Pericardium fibroblast (primary cell): ENCODE measurements at places on chromosomes 11 and 22. TPM values are rescaled to one million over a fixed set of nuclear protein-coding genes. Genes with fewer than 3 reads are reported as not detected.

The KCNK4 gene
- total RNA-seq: 0.26 TPM in 1 of 2 replicates, not detected in the other

The KCNA4 gene
- total RNA-seq: 0.58 and 1.2 TPM in 2 replicates

The PATE4 gene
- not detected in 2 replicates for total RNA-seq

The SLC22A6 gene
- total RNA-seq: not detected in 2 replicates

The TMPRSS4 gene
- total RNA-seq: not detected in 2 replicates

The MPZL3 gene
- 0.17 and 0.82 TPM in 2 replicates for total RNA-seq

The CALCB gene
- 0.09 TPM in 1 of 2 replicates, not detected in the other for total RNA-seq

The PNPLA5 gene
- total RNA-seq: not detected in 2 replicates

The MRGPRE gene
- not detected in 2 replicates for total RNA-seq

The CD3D gene
- not detected in 2 replicates for total RNA-seq

The IL10RA gene
- not detected in 2 replicates for total RNA-seq

The YAP1 gene
- 79.2 and 96.9 TPM in 2 replicates for total RNA-seq

The MPPED2 gene
- total RNA-seq: not detected in 2 replicates

The UBASH3B gene
- total RNA-seq: 3.0 and 3.7 TPM in 2 replicates

The LARGE2 gene
- not detected in 2 replicates for total RNA-seq

The TCN2 gene
- total RNA-seq: 32.9 and 43.2 TPM in 2 replicates
